Effector memory CD8-positive, alpha-beta T cell (primary cell): ENCODE measurements at places on chromosomes 3 and 15.

DNA sequence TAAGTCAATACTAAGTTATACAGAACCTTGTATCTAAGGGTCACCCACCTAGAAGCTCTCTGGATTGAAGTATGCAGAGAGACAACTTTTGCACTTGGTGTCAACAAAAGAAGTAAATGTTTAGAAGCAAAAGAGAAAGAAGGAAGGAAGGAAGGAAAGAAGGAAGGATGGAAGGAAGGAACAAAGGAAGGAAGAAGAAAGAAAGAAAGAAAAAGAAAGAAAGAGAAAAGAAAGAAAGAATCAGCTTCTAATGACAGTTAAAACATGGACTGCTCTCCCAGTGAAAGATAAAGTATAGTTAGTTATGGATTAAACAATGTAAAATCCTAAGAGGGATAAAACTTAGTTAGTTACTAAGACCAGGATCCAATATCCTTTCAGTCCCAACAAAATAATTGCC is 613.8 kb upstream of the NR2F2 start:
- no peak for DNase-seq

- DNase-seq: no peak
Measured at GRCh38 chr3:46981932-46982471, 2.5 kb downstream of the NBEAL2 start.

GRCh38 chr3:63441262-63441661 is 163.2 kb downstream of the SYNPR start:
- no peak for DNase-seq

GRCh38 chr3:42067326-42067725 is 23.8 kb upstream of the TRAK1 start:
- no peak for DNase-seq

DNA sequence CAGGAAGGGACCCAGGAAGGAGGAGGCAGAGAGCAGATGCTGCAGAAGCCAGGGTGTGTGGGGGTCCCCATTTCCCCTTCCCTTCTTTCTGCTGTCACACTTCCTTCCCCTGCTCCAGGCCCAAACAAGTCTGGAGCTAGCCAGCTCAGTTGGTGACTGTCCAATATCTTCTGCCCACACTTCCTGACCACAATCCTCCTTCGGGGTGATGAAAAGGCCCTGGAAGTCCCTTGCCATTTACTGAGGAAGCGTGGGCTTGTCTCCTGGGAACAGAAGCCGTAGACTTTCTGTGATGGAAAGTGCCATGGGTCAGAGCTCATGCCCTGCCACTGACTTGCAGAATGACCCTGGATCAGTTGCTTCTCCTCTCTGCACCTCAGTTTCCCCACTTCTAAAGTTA is 39.0 kb downstream of the ANAPC13 start:
- DNase-seq: no peak

GRCh38 chr15:88428053-88428452 is 39.1 kb downstream of the MRPL46 start:
- DNase-seq: no peak

DNA sequence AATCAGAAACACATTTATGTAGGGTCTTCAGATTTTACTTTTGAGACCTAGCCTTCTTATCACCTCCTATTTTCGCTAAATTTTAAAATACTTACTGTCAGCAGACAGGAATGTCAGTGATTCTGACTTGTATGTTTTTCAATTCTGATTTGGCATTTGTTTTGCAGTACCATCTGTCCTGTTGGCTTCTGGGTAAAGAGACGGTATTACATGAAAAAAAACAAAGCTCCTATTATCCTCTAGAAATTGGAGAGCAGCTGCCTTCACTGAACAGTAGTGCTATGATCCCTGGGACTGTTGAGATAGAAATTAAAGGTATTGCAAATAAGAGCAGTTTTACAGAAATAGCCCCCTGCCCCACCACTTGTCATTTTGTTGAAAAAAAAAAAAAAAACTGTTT is 8.4 kb downstream of the ARMC8 start:
- DNase-seq: no peak

- DNase-seq: no peak
Measured at GRCh38 chr3:29185706-29186105, 95.2 kb upstream of the RBMS3 start.

DNA sequence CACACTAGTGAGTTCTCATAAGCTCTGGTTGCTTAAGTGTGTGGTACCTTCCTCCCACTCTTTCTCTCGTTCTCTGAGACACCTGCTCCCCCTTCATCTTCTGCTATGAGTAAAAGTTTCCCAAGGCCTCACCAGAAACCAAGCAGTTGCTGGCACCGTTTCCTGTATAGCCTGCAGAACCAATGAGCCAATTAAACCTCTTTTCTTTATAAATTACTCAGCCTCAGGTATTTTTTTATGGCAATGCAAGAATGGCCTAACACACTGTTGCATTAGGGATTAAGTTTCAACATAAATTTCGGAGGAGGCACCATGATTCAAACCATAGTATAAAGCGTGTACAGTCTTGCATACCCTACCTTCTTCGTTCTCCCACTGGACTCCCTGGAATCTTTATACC is 252.3 kb upstream of the CHRM5 start:
- DNase-seq: no peak

DNA sequence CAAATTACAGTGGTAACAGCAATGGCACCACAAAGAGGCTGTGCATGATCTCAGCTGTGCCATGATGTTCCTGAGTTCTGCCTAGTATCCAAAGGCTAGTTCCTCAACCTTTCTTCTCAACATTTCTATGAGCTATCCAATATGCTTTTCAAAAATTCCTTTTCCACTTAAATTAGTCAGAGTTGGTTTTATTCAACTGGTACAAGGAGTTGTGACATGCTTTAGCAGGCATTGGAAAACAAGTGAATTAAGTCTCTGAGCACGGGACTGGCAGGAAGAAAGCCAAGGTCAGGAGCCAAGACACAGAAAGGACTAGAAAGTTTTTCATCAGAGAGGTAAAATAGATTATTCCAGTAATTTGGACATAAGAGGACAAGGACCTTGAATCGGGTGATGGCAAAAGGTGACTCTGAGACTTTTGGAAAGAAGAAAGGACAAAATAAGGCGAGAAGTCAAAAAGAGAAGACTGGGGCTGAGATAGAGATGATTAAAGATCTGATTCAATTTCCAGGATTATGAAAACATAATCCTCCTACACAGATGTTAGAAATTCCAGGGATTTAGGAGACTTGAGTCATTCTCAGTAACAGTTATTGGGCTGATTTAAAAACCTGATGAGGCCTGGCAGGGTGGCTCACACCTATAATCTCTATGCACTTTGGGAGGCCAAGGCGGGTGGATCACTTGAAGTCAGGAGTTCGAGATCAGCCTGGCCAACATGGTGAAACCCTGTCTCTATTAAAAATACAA is 36.1 kb downstream of the PBRM1 start:
- DNase-seq: no peak

DNA sequence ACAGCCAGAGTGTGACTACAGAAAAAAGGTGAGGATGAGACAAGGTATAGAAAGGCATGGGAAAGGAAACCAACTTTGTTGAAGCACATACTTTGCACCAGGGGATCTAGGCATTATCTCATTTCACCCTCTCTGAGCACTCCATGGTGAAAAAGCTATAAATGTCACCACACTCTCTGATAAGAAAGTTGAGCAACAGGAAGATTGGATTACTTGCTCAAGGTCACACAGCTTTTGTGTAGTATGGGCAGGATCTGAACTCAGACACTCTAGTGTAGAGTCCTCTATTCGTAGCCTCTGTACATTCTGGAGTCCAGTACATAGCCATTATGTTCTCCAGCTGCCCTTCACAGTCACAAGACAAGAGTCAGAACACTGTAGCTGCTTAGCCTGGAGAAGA is 163.4 kb upstream of the SEMA6D start:
- DNase-seq: no peak

GRCh38 chr15:88538972-88539371 is 7.5 kb downstream of the DET1 start:
- DNase-seq: no peak

- DNase-seq: no peak
Measured at GRCh38 chr3:69385123-69385722, 665 bp downstream of the FRMD4B start.

DNA sequence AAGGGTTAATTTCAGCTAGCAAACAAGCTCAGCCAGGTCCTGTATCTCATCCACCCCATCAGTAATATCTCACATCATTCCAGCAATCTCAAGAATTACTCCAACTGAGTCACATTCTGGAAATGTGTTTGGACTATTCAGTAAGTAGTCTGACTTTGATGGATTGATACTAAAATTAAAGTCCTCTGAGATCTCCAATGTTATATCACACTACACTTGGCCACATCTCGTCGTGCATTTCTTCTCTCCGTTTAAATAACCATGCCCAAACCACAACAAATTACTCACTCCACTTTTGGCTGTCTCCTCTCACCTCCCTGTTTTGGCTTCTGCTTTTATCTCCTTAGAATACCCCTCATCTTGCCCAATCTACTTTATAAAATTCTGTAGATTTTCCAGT is 292.2 kb downstream of the PYDC2 start:
- no peak for DNase-seq

DNA sequence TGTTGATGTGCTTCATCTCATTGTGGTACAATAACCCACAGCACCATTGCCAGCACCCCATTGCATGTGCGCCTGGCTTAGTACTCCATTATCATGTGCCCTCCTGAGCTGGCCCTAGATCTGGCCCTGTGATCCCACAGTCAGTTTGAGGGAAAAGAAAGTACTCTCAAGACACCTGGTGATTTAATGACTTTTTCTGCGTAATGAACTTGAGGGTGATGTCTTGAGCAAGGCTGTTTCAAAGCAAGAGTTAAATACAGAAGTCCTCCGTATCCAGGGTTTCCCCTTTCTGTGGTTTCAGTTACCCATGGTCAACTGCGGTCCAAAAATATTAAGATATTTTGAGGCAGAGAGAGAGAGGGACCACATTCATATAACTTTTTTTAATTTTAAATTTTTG is 16.3 kb downstream of the C3orf20 start:
- DNase-seq: no peak

GRCh38 chr3:22450786-22451400 is 699.9 kb upstream of the ZNF385D start:
- no peak for DNase-seq

DNA sequence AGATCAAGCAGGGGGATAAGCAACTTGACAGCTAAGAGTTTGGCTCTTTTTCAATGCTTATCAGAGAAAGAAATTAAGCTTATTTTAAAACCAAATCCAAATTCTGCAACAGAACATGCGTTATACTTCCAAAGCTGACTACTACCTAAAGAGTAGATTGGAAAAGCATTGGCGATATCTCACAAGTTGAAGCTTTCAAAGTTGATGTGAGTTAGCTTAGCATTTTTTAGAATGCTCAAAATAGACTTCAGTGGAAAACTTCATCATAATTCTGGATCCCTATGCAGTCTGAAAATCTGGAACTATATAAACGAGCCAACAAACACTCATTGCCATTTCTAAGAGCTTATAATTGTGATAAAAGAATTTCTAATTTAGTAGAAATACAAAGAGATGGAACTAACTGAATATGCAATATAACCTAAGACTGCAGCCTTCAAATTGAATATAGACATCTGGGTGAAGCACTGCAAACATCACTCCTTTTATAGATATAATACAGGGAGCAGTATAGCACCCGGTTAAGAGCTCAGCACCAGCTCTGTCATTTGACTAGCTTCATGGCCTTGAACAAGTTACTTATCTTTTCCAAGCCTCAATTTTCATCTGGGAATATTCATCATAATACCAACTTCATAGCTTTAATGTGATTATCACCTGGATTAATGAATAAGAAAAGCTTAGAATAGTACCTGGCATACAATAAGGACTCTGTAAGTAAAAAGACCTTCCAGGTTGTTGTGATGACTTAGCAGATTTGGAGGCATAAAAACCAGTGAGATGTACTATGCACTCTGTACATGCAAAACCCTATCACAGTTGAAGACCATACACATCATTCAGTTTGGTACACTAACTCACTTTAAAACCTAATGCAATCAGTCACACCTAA is 242.7 kb upstream of the TTC14 start:
- DNase-seq: no peak

DNA sequence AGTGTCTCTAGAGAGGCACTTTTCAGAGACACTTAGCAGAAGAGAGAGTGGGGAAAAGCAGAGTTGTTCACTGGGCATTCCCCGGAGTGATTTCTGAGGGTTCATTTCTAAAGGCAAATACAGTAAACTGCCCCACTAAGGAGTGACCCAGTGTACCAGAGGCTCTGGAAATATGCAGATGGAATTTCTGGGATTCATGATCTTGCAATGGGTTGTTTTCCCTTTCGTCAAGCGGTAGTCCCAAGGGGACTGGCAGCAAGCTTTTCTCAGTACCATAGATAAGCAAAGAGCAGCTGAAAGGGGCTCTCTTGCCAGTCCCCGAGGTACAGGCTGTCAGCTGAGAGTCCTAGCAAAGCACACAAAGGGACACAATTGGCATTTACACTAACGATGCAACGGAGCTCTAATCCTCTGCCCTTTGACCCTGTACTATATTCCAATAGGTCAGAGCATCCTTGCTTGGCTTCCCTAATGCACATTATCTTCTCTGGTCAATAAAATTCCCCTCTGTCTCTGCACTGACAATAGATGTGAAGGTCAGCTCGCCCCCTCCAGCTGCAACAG is 155.6 kb downstream of the SEMA6D start:
- DNase-seq: no peak

- no peak for DNase-seq
Measured at GRCh38 chr3:167882057-167882667, 146.6 kb downstream of the SERPINI1 start.

- no peak for DNase-seq
Measured at GRCh38 chr15:25134546-25134945, 179.8 kb downstream of the SNRPN start.

DNA sequence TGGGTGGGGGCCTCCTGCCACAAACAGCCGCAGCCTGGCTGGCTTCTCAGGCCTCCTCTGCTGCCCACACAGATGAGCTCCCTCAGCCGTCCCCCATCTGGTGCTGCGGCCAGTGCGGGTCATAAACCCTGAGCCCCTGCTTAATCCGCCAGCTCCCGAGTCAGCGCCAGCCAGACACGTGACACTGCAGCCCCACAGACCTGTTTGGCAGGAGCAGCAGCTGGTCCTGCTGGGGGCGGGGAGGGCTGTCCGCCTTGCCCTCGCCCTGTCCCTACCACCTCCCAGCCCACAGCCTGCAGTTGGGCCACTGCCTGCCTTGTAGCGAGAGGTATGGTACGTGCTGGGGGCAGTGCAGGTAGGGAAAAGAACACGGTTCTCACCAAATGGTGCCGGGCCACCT is 86.2 kb downstream of the IQSEC1 start:
- DNase-seq: no peak

DNA sequence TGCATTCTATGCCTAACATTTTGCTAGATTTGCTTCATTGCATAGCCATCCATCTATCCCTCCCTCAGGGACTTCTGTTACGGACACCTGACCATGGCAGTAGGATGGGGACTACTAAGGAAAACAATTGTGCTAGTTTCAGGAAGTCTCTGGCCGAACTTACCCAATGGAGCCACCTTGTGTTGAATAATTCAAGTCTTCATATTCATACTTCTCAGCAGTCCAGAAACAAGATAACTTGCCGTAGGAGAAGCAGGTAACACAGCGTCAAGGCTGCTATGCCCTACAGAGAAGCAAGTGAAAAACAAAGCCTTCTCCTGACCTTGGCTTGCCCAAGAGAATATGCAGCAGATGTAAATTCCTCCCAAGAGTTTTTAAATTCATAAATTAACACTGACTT is 685.3 kb downstream of the GRM7 start:
- DNase-seq: no peak
